Stimulated activated CD4-positive, alpha-beta T cell treated with anti-CD3 and anti-CD28 coated beads, Interleukin-2, amount 100 ng/mL, for 24 hours (primary cell): ENCODE measurements at places on chromosomes 13 and 19.
A peak's percentile ranks its signal among the peaks of the same experiment; 100 is the strongest.

- peak; percentile 44 for DNase-seq
Measured at GRCh38 chr13:99339736-99340397, 32.7 kb upstream of the GPR183 start.

DNA sequence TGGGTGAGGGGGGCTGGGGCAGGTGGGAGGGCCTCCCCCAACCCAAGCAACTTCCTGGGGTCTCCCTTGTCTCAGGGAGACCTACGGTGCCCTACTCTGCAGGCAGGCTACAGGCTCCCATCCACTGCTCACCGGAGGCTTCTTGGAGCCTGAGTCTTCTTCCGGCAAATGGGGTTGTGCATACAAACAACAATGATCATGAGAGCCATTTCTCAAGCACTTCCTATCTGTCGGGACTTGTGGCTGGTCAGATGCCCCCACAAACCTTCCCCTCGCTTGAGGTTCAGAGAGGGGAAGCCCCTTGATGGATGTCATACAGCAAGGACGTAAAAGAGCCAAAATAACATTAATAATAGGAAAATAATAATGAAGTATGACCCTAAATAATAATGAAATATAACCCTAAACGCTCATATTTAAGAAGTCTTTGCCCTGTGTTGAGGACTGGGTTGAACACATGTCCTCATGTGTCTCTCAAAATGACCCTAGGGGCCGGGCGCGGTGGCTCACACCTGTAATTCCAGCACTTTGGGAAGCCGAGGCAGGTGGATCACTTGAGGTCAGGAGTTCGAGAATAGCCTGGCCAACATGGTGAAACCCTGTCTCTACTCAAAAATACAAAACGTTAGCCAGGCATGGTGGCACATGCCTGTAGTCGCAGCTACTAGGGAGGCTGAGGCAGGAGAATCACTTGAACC is 727 bp downstream of the CD37 start:
- no peak for DNase-seq

- DNase-seq = peak; percentile 58
Measured at GRCh38 chr19:17687857-17688784, at the start of gene UNC13A. Gene UNC13A, minus strand, starts transcription at chr19:17688354. Its CDS starts 155 bp downstream, at chr19:17688199.

DNA sequence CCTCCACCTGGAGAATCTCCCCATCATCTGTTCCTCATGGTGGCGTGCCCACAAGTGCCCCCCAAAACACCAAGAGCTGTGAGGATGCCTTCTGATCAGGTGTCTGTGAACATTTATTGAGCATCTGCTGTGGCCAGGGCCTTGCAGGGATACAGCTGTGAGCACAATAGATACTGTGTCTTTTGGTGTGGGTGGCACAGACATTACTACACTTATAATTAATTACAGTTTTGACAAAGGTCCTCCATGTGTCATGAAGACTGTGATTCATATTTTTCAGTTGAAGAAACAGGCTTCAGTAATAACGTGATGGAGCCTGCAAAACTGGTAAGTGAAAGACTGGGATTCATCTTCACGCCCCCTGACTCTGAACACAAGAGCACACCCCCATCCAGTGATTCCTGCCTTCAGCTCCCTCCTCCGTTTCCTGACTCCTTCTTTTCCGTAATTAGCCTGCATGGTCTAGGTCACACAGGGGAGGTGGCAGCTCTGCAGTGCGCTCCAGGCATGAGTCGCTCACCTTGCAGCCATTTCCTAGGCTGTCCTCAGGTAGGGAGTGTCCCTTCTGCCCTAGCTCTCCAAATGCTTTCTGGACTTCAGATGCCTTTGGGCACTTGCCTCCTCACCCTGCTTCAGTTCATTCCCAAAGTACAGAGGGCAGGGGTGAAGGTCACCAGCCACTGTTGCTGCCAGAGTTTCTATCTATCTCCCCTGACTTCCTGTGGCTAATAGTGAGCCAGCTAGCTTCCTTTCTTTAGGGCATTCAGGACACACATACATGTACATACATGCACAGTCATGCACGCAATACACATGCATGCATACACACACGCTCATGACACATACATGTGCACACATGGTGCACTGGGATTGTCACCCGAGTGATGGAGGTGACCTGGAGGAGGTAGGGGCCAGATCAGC is 66.5 kb downstream of the SIAH3 start:
- no peak for DNase-seq

- no peak for DNase-seq
Measured at GRCh38 chr13:29721766-29722165, 126.3 kb upstream of the SLC7A1 start.

- no peak for DNase-seq
Measured at GRCh38 chr19:30487178-30487577, 115.0 kb downstream of the ZNF536 start.

GRCh38 chr19:55552206-55552605 is 6.9 kb upstream of the SBK3 start:
- DNase-seq = no peak

DNA sequence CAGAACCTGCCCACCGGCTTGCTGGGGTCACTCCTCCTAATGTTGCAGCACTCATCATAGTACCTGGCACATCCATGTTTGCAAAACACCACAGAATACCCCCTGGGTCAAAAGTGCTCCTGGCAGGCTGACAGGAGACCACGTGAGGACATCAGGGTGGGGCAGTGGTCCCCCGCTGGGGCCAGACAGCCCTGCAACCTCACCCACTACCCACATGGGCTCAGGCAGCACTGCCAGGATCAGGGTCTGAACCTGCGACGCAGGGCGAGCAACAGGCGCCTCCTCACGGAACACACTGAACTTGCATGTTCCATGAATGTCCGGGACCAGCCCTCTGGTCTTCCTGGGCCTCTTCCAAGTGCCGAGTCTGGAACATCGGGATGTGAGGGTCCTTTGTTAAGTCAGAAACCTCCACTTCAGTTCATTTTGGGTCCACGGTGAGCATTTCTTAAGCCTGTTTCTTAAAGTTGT is 1.4 kb upstream of the SLC7A9 start:
- no peak for DNase-seq

DNA sequence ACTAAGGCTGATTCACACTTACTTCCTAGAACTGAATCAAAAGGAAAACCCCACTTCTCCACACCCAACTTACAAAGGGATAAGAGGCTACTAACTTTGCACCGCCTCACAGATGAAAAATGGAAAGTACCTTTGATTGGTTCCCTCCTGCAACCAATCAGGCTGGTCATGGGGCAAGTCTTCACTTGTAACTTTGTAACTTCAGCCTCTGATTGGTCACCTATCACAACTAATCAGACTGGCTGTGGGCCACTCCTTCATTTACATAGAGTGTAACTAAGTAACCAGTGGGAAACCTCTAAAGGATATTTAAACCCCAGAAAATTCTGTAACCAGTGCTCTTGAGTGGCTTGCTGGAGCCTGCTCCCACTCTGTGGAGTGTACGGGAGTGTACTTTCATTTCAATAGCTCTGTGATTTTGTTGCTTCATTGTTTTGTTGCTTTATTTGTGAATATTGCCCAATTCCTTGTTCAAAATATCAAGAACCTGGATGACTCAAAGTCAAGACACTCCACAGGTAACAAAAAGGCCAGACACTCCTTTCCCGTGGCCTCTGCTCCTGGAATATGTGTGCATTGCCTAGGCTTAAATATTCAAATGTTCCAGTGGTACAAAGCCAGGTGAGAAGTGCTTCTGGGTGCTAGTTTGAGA is 50.5 kb downstream of the RFC3 start:
- no peak for DNase-seq

DNA sequence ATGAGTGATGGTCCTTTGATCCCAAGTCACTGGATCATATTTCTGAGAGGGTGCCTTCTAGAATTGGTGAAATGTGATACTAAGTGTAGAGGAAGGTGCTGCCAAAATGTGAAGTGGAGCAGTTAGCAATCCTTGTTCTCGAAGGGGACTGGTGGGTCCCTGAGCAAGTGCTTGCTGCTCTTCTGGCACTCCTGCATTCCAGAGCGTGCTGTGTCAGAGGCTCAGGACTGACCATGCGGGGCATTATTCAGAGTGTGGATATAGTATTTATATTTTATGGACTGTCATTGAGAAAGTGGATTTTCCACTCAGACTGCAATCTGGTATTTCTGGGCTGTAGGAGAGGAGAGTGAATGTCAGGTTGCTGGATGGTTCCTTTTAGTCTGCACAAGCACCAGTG is 152.6 kb upstream of the KL start:
- DNase-seq = no peak

- no peak for DNase-seq
Measured at GRCh38 chr19:39471756-39472536, 8.7 kb upstream of the TIMM50 start.

DNA sequence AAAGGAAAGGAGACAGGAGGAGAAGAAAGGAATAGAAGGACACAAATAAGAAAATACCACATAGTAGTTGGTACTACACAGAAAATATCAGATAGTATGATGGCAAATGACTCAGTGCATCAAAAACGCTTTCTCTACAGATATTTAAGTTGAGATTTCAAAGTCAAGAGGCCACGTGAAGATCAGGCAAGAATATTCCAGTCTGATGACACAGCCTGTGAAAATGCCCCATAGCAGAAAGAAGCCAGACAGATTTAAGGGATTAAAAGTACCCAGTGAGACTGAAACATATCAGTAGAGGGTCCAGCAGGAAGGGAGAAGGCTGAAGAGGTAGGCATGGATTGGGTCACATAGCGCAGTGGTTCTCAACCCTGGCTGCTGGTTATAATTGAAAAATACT is 113.7 kb downstream of the VWA8 start:
- no peak for DNase-seq

GRCh38 chr19:2846180-2846894 is 5.1 kb downstream of the ZNF555 start:
- no peak for DNase-seq

- no peak for DNase-seq
Measured at GRCh38 chr19:18735752-18736151, 52.3 kb downstream of the CRTC1 start.

GRCh38 chr19:56538761-56539263 is at the start of gene ZFP28:
Gene ZFP28, plus strand, starts transcription at chr19:56538948. Its CDS starts 71 bp downstream, at chr19:56539019.
- peak; percentile 75 for DNase-seq

DNA sequence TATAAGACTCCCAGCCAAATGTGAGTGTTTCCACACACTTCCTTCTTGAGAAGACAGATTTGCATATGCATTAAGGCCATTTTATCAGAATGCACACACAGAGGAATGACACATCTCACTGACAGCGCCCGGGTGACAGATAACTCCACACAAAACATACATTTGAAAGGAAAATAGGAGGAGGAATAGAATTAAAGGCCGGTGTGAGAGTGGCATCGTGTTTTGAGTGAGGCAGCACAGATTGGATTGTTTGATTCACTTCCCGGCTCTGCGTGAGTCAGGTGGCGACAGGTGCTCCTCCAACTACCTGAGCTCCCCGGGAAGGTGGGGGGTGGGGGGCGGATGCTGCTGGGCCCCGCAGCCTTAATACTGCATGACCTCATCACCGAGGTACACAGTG is 429.0 kb downstream of the TSHZ3 start:
- DNase-seq = no peak

DNA sequence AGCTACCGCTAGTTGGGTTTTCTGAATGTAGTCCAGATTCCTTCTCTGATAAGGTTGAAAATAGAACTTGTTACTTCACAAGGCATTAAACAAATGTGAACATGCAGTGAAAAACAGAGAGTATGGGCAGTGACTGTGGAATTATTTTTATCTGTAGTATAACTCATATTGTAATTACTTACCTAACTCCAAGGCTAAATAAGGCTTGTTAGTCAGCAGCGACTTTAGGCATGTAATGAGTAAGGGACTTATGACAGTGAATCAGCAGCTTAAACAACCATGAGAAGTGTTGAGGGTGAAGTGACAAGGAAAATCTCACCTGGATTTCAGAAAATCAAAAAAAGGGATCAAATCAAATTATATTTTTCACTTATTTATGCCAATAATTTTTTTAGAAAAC is 1719.5 kb upstream of the MIR17HG start:
- DNase-seq = no peak

DNA sequence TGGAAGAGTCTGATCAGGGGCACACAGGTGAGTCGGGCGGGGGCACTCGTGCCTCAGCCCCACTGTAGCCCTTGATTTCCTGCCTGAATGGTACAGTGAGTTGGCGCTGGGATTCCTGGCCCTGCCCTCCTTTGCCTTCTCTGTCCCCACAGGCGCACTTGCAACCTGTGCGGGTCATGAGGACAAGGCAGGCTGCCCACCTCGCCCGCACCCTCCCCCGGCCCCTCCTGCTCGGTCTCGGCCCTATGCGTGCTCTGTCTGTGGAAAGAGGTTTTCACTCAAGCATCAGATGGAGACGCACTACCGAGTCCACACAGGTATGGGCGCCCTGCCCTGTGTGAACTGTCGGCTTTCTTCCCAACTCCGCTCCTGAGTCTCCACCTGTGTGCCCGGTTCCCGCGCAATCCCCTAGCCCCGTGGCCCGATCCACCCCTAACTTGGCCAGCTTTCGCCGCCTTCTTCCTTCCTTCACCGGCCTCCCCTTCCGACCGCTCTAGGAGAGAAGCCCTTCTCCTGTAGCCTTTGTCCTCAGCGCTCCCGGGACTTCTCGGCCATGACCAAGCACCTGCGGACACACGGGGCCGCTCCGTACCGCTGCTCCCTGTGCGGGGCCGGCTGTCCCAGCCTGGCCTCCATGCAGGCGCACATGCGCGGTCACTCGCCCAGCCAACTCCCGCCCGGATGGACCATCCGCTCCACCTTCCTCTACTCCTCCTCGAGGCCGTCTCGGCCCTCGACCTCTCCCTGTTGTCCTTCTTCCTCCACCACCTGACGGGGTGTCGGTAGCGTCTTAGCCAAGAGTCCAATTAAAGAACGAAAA is 1.6 kb upstream of the KMT2B start:
- DNase-seq = peak; percentile 41

DNA sequence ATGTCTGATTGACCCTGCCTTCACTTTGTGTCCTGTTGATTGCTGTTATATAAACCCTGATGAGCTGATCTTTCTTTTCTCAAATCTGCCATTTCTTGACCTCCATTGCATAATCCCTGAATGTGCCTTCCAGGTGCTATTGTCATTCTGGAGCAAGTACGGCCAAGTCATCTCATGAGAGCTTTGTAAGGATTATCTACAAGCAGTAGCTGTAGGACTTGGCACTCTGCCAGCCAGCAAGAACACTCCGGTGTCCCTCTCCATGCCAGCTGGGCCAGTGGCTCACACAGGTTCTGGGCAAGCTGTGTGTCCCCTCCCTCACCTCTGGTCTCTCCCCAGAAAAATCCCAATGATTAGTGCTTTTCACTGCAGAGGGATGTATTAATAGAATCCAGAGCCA is 348.1 kb downstream of the FOXO1 start:
- no peak for DNase-seq

GRCh38 chr13:39688278-39688677 is 32.8 kb downstream of the COG6 start:
- DNase-seq = no peak
